ENCODE measurements at places on chromosomes 7 and 10.

DNA sequence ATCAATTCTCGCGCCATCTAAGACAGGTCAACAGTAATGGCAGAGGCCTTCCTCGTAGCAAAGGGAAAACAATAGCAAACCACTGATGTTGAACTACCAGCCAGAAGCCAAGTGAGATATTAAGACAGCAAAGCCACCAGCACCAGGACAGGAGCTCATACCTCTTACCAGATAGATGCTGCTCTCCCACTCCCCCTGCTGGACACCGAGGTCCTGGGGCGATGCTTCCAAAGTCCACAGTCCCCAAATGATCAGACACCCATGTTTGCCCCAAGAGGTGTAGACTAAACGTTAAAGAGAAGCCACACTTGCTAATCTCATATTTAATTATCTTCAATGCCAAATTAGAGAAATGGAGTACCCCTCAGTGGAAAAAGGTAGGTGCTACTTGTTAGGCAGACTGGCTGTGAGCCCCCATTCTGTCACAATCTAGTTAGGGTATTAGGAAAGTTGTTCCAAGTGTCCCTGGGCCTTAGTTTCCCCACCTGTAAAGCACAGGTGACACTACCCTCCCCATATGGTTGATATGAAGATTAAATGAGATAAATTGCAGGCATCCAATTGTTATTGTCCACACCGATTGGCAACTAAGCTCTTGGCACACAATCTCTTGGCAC lies 39.9 kb downstream of the TOMM7 start:
- DNase-seq: peak; percentile 79

GRCh38 chr7:74417419-74417971 lies 36.2 kb upstream of the GTF2IRD1 start:
- peak; percentile 54 for DNase-seq

GRCh38 chr10:117370205-117370604 lies 5.0 kb downstream of the PDZD8 start:
- no peak for DNase-seq

GRCh38 chr7:148142660-148143248 lies 447.8 kb upstream of the C7orf33 start:
- DNase-seq: no peak

GRCh38 chr10:71468363-71469094 lies 71.8 kb downstream of the CDH23 start:
- no peak for DNase-seq

DNA sequence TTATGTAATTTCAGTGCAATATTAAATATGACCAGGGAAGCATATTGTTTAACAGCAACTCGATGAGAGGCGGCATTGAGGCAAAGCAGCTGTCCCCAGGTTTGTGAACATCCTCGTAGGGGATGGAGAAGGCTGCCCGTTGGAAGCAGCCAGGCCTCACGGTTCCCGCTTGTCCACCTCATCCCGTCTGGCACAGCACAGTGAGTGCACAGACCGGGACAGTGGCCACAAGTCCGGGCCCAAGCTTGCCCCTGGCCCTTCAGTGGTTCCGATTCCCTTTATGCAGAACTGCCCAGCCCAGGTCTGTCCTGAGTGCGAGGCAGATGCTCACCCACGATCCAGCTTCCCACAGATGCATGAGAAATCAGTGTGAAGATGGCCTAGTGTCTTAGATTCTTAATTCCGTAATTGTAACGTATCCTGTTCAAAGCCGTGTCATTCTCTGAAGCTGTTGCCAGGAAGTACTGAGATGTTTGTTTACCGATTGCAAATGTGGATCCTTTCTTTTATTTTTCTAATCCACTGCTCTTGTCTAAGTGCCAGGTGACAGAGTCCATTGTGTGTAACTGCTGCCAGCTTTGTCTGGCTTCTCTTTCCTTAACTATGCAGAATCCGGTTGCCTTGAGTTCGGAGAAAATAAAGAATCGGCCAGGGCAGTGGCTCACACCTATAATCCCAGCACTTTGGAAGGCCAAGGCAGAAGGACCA lies 35.5 kb downstream of the PFKP start:
- DNase-seq: no peak

DNA sequence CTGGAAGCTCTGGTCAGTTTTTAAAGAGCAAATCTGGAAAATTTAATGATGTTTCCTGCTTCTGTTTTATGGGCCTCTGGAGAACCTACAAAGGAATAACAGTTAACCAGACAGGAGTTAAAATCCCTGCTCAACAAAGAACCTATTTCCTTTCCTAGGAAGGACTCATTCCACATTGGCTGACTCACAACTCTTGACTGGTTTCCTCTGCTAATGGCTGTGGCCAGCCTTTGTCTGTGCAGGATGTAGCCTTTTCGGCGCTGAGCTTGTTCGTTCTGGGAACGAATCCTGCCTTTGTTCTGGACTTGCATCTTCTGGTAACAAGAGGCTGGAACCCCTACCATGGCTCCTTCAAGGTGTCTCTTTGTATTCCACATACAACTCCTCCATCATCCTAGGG lies 112.8 kb upstream of the PDCD4 start:
- DNase-seq: no peak

GRCh38 chr10:49419005-49419404 lies 23.1 kb upstream of the DRGX start:
- no peak for DNase-seq

GRCh38 chr10:30529373-30529998 lies 95.5 kb downstream of the MAP3K8 start:
- peak; percentile 72 for DNase-seq

DNA sequence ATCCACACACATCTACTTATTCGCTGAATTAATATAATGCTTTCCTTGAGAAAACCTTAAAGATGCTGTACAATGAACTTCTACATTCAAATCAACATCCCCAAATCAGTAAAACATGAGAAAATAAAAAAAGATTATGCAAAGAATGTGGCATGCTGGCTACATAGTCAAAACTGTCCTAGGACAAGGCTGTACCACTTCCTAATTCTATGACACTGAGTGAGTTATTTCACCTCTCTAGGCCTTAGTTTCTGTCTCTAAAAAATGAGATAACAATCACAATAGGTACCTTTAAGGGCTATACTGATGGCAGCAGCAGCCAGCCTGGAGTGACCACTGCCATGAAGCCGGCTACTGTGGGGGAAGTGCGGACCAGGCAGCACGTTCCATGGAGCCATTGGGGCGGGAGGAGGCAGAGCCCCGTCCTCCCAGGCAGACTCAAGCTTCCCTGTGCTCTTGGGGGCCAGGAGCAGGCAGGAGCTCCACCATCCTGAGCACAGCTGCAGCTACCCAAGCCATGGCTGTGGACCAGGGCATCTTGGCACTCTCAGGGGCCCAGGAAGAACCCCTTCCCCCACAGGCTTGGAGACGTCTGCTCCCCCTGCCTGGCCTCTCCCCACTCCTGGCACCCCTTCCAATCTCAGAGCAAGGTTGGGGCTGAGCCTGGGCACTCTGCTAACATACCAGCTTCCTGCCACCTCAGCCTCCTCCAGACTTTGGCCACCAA lies 110.2 kb downstream of the ELAPOR2 start:
- no peak for DNase-seq

- no peak for DNase-seq
These were observed 155.4 kb downstream of the POU6F2 start for GRCh38 chr7:39133088-39133487.

DNA sequence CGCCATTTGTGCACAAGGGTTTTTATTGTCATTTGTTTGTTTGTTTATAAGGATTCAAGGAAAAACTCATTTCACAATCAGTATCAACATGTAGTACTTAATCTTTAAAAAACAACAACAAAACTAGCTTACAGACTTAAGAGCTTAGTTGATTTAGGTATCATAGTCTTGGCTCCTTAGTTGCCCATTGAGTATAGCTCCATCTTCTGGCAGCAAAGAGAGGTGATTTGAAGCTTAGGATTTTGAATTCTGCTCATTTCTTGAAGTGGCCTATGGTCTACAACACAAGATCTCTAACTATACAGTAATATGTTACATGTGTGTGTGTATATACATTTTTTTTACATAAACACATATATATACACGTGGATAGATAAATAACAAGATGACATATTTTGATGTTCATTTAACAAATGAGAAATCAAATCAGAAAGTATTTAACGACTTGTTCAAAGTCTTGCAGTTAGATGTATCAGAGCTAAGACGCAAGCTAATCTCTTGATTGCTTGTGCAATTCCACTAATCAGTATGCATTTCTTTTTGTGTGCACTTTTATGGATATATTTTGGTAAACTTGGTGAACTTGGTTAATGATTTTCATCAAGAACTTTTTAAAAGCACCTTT lies 307.3 kb downstream of the CAMK1D start:
- no peak for DNase-seq

DNA sequence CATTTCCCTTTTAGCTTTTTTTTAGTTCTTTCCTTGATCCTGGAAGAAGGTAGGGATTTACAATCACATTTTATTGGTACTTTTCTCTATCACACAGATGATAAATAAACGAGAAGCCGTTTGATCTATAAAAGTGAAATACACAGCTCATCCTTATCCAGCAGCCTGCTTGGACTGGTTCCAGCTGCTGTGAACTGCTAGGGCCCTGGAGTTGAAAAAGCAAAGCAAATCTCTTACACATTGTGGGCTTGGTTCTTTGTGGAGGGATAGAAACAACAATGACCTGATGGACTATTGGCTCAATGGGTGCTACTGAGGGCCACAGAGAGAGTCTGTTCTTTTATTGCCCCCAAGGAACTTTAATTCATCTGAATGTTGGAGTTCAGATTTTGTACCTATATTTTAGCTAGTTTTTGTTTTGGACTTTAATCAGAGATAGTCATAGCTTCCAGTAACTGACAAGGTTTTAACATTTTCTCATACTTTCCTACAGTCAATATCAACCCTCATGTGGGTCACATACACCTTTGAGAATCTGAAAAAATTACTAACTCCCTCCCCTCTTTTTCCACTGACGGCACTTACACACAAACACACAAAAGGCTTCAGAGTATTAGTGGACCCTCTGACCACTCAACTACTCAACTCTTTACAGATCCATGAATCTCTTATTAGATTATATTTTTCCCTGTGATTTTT lies 91.6 kb upstream of the CCDC6 start:
- no peak for DNase-seq

- peak; percentile 9 for DNase-seq
These were observed 1.5 kb downstream of the CYP3A7 start for GRCh38 chr7:99733448-99733847.
